Substantia nigra (tissue), 51 donors: ENCODE measurements at places on chromosomes 4 and X.

DNA sequence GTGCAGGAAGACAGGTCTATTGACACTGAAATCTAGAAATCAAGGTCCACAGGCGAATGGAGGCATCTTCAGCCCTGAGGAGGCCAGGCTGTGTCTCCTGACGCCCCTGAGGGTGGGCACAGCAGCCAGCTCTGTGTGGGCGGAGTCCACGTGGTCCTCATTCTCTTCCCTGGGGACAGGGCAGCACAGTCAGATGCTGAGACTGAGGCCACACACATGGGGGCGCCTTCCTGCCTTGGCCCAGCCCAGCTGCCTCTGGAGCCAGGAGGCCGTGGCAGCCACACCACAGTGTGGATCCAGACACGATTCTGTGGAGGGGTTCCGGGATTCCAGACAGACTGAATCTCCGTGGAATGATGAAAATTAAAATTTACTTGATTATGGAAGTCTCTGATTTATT, 20.8 kb downstream of the FGFR3 start:
- DNase-seq, result no peak

DNA sequence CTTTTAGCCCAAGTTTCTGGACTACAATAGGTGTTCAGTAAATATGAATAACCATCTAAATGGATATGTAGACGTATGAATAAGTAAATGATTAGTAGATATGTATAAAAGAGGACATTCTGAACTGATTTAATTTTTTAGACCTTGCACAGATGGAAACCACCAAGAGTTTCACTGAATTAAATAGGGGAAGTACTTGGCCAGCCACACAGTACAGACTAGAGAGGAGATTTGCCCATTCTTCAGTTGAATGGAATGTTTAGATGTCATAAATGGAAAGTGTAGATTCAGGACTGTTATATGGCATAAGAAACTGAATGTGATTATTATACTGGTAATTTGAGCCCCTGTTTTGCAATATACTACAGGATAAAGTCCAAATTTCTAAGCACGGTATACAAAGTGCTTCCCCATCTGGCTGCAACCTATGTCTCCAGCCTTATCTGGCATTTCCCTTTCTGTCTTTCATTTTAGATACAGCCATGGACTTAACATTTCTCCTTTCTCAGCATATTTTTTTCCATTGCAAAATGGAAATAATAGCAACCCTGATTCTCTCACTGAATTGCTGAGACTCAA, 137.8 kb upstream of the HS3ST1 start:
- no peak for DNase-seq

GRCh38 chr4:123876671-123877101, 480.1 kb downstream of the SPRY1 start:
- DNase-seq, result no peak

GRCh38 chrX:122739770-122740169, 444.3 kb upstream of the GRIA3 start:
- no peak for DNase-seq

GRCh38 chrX:31743004-31743403, 671.2 kb upstream of the FTHL17 start:
- no peak for DNase-seq

DNA sequence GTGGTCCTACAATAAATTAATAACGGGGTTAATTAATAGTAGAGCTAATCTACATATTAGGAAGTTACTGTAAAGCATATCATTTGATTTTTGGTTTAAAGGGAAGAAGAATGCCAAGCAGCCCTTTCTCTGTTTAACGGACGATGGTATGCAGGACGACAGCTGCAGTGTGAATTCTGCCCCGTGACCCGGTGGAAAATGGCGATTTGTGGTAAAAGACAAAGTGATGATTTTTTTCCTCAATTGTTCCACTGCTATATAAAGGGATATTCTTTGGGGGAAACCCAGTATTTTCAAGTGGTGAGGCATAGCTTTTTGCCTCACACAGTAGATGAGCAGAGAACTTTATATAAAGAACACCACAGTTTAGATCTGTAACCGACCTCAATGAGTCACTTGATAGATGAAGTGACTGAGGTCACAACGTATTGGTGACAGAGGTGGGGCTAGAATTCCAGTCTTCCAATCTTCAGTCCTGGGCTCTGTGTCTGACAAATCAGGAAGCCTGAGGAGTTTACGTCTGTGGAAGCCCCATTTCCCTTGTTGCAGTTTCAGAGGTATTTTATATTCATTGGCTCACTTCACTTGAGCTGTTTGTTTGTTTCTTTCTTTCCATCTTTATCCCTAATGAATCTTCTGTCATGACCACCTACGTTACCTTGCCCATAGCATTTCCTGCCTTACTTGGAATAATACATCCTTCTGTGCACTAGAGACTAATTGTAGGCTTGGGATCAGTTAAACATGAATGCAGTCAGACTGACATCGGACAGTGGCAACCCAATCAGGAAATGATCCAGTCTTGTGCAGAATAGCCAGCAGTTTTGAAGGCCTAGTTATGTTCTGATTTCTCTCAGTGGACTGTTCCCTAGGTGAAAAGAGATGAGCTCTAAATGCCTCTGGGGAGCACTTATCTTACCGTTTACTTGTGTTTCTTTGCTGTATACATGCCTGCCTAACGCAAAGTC, 30.1 kb downstream of the ZRSR2 start:
- no peak for DNase-seq

DNA sequence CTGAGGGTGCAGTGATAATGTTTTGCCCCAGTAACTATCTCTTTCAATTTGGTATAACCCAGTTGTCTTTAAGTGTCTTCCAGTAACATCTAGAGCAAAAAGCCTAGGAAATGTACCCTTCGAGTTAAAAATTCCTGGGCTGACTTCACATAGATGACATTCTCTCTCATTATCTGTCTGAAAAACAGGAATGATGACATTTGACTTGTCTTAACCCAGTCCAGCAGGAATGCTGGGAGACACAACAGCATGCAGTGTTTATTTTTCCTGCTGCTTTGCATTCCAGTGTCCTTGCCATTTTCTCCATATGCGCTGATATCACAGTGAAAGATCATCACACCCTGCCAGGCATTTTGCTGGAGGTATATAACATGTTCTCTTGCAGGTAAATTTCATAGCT, 130.0 kb downstream of the SOWAHB start:
- no peak for DNase-seq

GRCh38 chr4:134888156-134888555, 686.6 kb upstream of the PABPC4L start:
- no peak for DNase-seq

DNA sequence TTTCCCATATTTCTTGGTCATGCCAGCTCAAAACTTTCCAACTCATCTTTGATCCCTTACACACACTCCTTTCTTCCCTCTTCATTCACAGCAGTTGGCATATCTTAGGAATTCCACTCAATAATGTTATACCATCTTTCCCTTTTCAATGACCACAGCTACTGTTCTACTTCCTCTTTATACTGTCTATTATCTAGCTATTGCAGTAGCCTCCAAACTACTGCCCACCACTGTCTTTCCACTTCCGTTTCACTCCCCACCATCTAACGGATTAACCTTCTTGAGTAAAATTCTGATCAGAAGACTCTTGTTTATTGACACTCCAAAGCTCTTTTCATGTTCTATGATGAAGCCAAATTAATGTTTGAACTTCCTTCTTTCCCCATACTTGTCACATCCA, 55.8 kb downstream of the ADAMTS3 start:
- no peak for DNase-seq

DNA sequence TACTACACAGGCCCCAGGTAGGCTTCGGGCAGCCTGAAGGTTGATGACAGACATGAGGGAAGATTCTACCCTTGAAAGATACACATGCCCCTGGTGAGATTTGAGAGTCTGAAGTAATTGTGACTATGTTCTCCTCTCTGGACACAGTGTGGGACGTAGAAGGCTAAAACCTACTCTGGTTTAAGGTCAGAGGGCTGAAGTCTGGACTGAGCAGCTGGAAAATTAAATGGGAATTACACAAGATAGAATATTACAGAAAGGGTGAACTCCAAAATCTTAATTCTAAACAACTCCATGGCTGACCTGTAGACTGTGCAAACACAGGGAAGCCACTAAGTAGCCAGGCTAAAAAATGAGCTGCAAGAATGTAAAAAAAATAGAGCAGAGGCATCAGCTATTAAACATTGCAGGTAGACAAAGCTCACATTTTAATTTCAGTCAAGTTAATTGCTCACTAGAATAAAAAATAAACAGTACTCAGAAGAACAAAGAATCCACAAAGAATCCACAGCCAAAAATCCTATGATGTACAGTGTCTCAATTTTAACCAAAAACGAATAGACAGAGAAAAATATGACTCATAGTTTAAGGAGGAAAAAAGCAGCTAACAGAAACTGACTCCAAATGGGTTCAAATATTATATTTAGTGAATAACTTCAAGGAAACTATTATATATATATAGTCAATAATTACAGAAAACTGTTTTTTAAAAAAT, 170.4 kb downstream of the PCDH18 start:
- DNase-seq, result no peak

- DNase-seq, result no peak
Measured at GRCh38 chr4:6772223-6772928, 10.2 kb upstream of the KIAA0232 start.

- DNase-seq, result no peak
Measured at GRCh38 chr4:153243468-153243867, 39.2 kb downstream of the TRIM2 start.

GRCh38 chrX:129622757-129623301, 31.9 kb downstream of the APLN start:
- no peak for DNase-seq
